ENCODE measurements at places on chromosomes 3 and 15.

GRCh38 chr3:3646934-3647333 lies 152.3 kb upstream of the LRRN1 start:
- no peak for DNase-seq

- no peak for DNase-seq
Measured at GRCh38 chr3:131216330-131216729, 165.2 kb upstream of the NUDT16 start.

GRCh38 chr3:44000586-44000985 lies 241.1 kb upstream of the TOPAZ1 start:
- no peak for DNase-seq

DNA sequence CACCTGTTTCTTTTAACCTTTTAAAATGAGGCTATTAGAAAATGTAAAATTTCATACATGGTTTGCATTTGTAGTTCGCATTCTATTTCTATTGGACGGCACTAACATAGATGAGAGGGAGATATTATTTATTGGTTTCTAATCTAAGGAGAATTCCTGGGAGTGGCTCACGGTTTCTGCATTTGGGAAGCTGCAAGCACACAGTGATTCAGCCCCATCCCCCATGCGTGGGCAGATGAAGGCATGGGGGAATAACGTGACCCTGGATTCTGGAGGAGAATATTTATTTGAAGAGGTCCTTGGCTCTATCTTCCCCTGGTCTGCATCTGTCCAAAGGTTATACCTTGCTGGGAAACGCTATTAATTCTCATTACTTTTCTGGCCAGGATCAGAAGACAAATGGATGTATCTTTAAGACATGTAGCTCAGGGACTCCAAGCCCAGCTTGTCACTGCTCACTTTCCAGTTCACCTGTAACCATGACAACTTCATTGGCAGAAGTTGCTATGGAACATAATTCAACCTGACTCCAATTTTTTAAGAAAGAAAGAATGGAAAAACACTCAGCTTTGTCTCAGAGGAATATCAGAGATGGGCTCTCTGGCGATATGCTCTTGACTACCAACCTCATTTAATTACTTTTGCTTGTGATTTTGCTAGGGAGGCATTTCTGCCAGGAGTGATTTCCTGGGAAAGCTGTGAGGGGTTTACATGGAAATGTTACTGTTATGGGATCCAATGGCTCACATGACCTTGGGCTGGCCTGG lies 27.2 kb upstream of the POMGNT2 start:
- no peak for DNase-seq

DNA sequence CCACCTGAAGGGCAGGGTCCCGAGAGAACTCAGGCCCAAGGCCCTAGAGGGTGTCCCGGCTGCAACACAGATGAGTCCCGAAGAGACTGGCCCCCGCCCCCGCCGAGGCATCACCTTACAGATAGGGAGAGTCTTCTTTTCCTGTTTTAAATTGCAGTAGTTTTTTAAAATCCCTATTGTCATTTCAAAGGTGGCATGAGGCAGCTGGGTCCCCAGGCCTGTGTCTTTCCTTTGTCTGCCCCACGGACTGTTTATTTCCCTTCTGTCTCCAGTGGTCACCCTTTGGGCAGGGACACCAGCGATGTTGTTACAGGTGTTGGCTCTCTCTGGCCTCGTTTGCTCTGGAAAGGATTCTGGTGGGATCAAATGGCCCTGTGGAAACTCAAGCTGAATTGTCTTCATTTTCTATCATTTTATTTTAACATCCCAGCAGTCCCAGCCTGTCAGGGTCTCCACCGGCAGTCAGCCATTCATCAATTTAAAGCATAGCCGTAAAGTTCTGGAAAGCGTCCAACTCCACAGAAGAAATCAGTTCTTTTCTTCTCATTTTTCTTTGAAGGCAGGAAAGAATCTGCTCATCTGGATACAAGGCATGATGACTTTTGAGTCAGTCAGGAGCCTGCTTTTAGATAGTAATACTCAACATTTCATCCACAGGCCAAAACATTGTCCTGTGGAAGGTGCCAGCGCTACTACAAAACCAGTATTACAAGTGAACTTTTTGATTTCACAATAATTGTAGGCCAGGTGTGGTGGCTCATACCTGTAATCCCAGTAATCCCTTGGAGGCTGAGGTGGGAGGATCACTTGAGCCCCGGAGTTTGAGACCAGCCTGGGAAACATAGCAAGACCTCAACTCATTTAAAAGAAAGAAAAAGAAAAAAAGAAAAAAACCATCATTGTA lies 96.2 kb downstream of the HES1 start:
- no peak for DNase-seq

DNA sequence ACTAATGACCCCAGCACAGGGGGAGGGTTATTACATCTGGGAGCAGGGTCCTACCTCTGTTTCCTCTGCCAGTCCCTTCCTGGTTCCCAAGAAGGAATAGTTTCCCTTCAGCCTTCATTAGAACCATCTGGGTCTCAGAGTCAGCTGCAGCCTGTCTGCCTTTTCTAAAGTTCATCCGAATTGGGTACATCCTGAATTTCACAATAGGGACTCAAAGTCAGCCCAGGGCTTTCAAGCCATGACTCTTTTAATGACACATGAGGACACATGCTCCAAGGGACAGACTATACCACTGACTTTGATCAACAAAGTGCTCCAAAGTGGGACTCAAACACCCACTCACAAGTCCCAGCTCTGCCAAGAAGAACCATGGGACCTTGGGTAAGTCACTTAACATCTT lies 12.7 kb upstream of the CRABP1 start:
- no peak for DNase-seq

- no peak for DNase-seq
Measured at GRCh38 chr15:84807228-84807627, 9.9 kb upstream of the ALPK3 start.

DNA sequence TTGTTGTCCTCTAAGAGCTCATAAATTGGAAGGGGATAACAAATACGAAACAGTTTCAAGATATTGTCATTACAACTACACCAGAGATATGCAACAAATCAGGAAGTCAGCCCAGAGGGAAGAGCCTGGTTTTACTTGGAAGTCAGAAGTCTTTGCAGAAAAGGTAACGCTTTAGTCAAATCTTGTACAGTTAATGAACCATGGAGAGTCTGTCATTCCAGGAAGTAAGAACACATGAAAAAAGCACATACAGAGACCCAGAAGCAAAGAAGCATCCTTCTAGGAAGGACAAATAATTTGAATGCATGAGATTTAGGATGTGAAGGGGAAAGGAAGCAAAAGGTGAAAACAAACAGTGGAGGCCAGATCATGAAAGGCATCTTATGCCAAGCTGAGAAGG lies 19.6 kb downstream of the DYNC1LI1 start:
- DNase-seq: no peak

GRCh38 chr3:57555306-57555705 lies 768 bp upstream of the PDE12 start:
- DNase-seq: no peak

DNA sequence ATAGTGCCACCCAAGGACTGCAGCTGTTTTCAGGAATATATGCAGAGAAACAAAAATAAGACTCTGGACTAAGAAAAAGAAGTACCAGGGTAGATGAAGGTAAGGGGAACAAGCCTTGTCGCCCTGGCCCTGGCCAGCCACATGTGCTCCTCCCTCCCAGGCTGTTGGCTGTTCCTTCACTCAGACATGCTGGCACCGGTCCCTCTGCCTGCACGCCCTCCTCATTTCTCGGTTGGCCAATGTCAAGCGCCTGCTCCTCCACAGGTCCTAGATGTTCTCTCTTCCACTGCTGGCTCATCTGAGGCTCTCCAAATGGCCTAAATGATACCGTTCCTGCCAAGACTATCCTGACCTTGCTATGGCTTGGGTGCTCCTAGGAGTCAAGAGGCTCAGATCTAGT lies 288.4 kb upstream of the LYSMD4 start:
- no peak for DNase-seq

DNA sequence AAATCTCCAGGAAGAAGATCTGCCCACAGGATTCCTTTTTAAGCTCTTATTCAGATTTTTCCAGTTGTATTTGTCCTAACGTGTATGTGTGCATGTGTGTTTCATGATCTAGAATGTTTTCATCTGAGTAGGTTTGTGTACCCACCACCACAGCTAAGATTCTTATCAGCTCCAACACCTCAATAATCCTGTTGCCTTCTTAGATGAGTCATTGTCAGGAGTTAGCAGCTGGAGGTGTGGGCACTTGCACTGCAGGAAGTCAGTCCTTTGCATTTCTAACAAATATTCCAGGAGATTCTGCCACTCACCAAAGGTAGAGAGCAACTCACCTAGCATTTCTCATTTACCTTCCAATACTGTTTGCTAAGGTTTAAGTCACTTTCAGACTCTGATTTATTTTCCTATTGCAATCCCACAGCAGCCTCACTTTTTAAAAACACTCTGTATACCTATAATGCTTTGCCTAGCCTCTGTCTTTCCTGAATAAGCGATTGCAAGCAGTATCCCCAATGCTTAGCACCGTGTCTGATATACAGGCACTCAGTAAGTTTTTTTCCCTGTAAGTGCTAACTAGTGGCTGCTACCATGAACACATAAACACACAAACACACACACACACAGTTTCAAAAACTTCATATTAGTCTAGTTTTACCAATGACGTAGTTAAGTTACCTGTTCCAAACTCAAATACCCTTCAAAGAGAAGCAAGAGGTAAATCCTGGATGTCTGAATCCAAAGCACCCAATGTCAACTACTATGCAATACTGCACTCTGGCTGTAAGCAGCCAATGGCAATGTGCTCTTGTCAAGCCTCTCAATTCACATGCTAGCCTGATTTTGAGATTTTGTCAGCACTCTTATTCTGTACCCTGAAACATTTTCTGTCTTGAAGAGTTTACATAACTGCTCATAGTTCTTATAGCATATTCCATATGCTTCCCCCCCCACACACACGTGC lies 713.5 kb upstream of the LMCD1 start:
- no peak for DNase-seq

DNA sequence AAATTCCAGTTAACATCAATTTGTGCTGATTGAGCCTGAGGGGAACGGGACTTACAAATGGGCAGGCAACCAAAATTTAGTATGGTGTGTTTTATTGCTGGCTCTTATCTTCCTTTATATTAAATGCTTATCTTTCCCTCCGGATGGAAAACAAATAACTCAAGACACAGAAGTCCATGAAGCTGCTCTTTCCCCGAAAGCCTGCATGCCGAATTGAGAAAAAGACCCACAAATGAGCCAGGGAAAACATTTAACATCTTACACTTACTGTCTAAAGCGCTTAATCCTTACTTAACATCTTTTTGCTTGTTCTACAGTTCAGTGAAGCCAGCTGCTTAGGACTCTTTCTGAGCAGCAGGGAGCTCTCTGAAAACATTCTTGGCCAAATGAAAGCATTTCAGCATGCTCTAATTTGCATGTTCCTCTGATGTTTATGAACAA lies 49.5 kb downstream of the HEG1 start:
- DNase-seq: no peak

GRCh38 chr3:98240131-98240530 lies 23.9 kb upstream of the OR5H6 start:
- DNase-seq: no peak

GRCh38 chr15:69824075-69824876 lies 273.4 kb downstream of the TLE3 start:
- no peak for DNase-seq

- no peak for DNase-seq
Measured at GRCh38 chr3:139519998-139520737, 19.4 kb downstream of the RBP1 start.

DNA sequence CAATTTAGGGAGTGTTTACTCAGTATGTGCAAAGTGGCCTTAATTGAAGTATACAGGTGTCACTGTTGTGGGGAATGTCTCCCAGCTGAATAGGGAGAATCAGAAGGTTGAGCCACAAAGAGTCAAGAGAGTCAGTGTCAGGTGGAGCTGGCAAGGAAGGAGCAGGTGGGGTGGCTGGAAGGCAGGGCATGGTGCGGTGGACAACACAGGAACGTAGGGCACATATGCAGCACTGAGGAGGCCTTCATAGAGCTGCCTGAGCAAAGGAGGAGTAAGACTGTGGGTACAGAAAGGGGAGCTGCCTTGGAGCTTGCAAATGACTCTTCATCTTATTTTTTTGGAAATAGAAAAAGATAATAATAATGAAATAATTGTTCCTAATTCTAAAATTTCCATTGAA lies 20.0 kb downstream of the ARHGEF3 start:
- DNase-seq: no peak

GRCh38 chr3:49020330-49021212 lies 1.4 kb upstream of the NDUFAF3 start:
- no peak for DNase-seq

DNA sequence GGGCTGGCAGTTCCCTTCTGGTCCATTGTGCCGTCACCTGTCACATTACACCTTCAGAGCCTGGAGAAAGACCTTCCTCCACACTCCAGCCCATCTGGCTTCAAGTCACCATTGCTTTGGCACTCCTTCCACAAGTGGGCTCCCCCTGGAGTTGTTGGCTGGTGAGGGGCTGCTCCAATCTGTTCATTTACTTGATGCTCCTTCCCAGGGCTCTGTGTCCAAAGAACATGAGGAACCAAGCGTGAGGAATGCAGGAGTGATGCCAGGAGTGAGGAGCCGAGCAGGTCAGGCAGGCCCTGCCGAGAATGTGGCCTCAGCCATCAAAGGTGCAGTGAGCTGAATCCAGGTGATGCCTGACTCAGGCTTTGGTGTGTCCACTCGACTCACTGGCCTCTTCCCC lies 57.2 kb downstream of the OXNAD1 start:
- DNase-seq: no peak

- DNase-seq: no peak
Measured at GRCh38 chr3:65876028-65876420, 162.7 kb downstream of the MAGI1 start.

DNA sequence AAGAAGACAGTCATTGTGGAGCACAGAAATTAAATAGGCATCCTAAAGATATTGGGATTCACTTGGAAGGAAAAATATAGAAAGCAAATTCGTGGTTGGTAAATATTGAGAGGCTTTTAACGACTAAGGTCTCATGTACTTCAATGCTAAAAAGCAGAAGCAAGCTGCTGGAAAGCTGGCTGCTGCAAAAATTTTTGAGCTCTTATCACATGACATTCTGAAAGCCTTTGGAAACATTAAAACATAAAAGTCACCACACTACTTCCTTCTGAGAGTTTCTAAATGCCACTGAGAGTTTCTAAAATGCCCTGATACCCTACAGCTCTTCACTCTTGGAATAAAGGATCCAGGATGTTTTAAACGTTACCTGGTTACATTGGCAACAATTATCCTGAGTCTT lies 39.0 kb upstream of the CBLB start:
- no peak for DNase-seq

DNA sequence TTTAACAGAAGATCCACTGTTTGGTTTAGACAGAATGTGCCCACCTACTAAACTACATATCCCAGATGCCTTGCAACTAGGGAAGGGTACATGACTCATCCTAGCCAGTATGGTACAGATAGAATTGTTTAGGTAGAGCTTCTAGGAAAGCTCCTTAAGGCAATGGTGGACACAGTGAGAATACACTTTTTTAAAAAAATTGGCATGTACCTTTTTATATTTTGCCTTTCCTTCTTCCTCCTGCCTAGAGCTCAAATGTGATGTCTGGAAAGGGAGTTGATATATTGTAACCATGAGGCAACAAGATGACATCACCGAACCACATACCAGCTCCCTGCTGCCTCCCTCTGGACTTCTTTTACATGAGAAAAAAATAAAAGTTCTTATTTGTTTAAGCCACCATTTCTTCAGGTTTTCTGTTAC lies 14.4 kb upstream of the C3orf80 start:
- no peak for DNase-seq

GRCh38 chr3:51621091-51621892 lies 49.8 kb upstream of the TEX264 start:
- no peak for DNase-seq
